Smooth muscle cell of the pulmonary artery (primary cell): ENCODE measurements at places on chromosomes 4 and X. TPM values are rescaled to one million over a fixed set of nuclear protein-coding genes. Genes with fewer than 3 reads are reported as not detected.

CLGN gene
- total RNA-seq: 0.07 and 4.3 TPM in 2 replicates

FDCSP gene
- total RNA-seq: not detected in 2 replicates

CXorf58 gene
- not detected in 2 replicates for total RNA-seq

VCX3A gene
- not detected in 2 replicates for total RNA-seq

BEX2 gene
- total RNA-seq: 1.0 and 1.9 TPM in 2 replicates

OPRPN gene
- total RNA-seq: not detected in 2 replicates

SNCA gene
- total RNA-seq: 0.85 and 33.8 TPM in 2 replicates

ZNF711 gene
- total RNA-seq: 0.23 and 0.33 TPM in 2 replicates

OTUD4 gene
- 32.1 and 33.1 TPM in 2 replicates for total RNA-seq

VSIG4 gene
- not detected in 2 replicates for total RNA-seq

TMEM156 gene
- 0.20 TPM in 1 of 2 replicates, not detected in the other for total RNA-seq

ADAM29 gene
- total RNA-seq: not detected in 2 replicates

ASB5 gene
- total RNA-seq: 0.83 and 2.2 TPM in 2 replicates

C4orf51 gene
- total RNA-seq: not detected in 2 replicates

HMX1 gene
- not detected in 2 replicates for total RNA-seq

BANK1 gene
- 0.13 and 0.30 TPM in 2 replicates for total RNA-seq

TASL gene
- not detected in 2 replicates for total RNA-seq

WNK3 gene
- 0.86 and 1.5 TPM in 2 replicates for total RNA-seq

PHEX gene
- total RNA-seq: 0.46 and 1.4 TPM in 2 replicates

LIMCH1 gene
- 33.4 and 47.0 TPM in 2 replicates for total RNA-seq

RAB39B gene
- 0.72 and 1.9 TPM in 2 replicates for total RNA-seq

ABCG2 gene
- total RNA-seq: 1.2 and 7.2 TPM in 2 replicates

RPS6KA6 gene
- 2.3 and 3.1 TPM in 2 replicates for total RNA-seq

ZNF630 gene
- total RNA-seq: 1.2 and 2.9 TPM in 2 replicates

MTM1 gene
- total RNA-seq: 8.0 and 9.4 TPM in 2 replicates

GAGE1 gene
- total RNA-seq: not detected in 2 replicates

PAGE5 gene
- total RNA-seq: not detected in 2 replicates

CXorf49 gene
- not detected in 2 replicates for total RNA-seq

PRR32 gene
- total RNA-seq: not detected in 2 replicates

DGKK gene
- not detected in 2 replicates for total RNA-seq

SLC7A11 gene
- total RNA-seq: 42.4 and 96.8 TPM in 2 replicates
